ENCODE measurements at places on chromosomes 5 and 9. TPM values are rescaled to one million over a fixed set of nuclear protein-coding genes. Genes with fewer than 3 reads are reported as not detected.

TTC1 gene
- 57.8 TPM for polyA plus RNA-seq

SERINC5 gene
- 1.4 TPM for polyA plus RNA-seq

DNA sequence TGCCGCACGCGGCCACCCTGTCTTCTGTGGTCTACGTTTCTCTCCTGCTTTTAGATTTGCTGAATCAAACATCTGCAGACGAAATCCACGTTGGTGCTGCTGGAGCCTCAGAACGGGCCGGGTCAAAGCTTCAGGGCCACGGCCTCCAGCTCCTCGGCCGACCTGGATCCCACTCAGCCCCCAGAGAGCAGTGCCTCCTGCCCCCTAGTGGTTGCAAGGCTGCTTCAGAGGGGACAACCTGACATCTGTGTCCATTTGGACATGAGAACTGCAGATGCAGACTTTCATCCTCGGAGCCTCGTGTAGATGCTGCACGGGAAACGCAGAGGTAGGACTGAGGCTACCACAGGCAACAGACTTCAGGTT, 23.0 kb upstream of the SLC6A3 start:
- no peak for DNase-seq

- peak; percentile 45 for DNase-seq
Observed at GRCh38 chr9:137382444-137383080, 40.4 kb downstream of the EXD3 start.

DNA sequence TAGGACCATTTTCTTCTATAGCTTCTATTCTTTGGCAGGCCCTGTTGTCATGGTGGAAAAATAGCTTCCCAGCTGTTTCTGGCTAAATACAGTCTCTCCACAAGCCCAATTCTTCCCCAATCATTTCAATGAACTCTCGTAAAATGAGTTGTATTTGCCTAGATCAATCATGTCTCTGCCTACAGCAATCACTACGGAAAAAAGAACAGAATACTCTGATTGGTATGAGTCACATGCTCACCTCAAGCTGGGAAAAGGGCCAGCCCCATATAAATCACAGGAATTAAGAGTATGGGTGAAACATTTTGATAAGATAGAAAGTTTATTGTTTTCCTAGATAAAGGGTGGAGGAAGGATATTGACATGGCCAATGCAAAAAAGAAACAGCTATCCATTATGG, 711.4 kb downstream of the EFNA5 start:
- DNase-seq, result no peak

GRCh38 chr5:81965524-81965923, 6.3 kb upstream of the ATG10 start:
- no peak for DNase-seq

- DNase-seq, result no peak
Observed at GRCh38 chr9:130110166-130110565, 56.5 kb downstream of the GPR107 start.

DNA sequence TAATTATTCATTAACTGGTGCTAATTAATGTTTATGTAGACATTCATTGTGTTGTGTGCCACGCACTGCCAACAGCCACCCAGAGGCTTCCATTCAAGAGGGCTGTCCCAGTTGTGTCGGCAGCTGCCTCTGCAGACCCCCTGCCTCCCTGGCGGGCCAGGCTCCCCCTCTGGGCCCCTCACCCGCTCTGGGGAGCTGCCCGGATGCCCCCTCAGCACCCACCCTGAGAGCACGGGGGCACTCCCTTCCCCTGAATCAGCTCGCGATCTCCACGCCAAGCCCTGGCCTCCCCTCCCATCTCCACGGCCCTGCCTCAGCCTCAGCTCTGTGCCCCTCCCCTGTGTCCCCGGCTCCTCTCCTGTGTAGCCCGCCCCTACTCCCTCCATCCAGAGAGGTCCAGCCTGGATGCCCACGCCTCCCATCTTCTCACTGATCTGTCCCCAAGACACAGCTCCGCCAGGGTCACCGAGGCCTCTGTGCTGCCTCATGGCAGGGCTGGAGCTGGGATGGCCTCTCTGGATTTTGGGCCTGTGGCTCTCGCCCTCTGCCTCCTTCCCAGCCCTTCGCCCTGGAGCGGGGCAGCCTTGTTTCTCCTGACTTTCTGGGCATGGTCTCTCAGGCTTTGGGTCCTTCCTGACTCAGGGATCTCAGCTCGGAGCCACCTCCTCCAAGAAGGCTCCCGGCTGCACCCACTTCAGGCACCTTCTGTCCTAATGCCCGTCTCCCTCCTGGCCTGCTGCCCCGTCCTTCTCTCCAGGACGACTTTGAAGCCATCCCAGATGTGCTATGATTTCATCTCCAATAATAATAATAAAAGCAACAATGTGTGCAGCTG, 16.0 kb upstream of the SLC9A3 start:
- DNase-seq, result peak; percentile 26

DNA sequence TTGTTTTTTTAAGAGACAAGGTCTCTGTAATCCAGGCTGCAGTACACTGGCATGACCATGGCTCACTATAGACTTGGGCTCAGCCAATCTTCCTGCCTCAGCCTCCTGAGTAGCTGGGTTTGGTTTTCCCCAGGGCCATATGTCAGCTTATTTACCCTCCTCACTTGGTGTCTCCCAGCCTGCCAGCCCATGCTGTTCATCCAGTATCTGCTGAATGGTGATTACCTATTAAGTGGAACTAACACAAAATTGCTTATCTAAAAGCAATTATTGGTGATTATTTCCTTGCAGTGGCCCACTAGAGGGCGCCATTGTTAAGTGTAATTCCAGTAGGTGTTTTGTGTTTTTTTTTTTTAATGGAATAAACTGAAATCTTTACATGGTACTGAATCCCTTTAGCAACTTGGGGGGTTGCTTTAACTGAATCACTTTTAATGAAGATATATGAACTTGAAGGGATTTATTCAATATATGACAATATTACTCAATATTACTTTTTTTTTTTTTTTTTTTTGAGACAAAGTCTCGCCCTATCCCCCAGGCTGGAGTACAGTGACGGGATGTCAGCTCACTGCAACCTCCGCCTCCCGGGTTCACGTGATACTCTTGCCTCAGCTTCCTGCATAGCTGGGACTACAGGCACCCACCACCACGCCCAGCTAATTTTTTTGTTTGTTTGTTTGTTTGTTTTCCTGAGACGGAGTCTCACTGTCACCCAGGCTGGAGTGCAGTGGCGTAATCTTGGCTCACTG, 13.8 kb downstream of the EXOSC2 start:
- DNase-seq, result peak; percentile 83

- DNase-seq, result peak; percentile 14
Observed at GRCh38 chr9:128621730-128622455, 34.8 kb downstream of the DYNC2I2 start.

DNA sequence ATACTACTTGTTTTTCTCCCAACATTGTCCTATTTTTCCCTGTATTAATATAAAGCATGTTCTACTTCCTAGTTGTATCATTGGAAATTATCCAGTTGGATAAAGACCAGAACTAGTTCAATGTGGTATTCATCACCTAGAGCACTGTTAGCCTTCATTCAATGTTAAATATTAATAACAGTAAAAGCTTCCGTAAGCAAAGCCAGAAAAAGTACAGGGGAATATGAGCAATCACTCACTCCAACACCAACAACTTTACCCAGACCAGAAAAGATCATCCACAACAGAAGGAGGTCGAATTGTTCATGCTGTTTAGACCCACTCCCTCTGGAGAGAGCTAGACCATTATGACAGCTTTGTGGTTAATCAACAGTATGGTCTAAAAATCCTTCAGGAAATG, 728.4 kb downstream of the MAT2B start:
- DNase-seq, result no peak

DNA sequence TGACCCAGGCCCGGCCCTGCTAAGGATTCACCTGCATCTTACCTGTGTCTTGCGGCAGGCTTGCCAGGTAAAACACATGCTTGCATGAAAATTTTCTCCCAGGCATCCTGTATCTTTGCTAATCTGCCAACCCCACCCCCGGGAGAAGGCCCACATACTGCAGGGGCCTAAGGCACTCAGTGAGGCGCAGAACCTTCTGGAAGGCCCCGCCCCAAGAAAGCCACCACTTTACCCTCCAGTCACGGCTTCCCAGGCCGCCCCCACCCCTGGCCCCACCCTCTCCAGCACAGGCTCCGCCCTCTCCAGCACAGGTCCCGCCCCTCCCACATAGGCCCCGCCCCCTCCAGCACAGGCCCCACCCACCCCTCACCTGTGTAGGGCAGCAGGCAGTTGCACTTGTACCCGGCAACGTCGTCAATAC, 29.8 kb upstream of the SEC16A start:
- DNase-seq, result no peak

All from aorta (tissue), 5 donors.